ENCODE measurements at places on chromosomes 4 and X. TPM values are rescaled to one million over a fixed set of nuclear protein-coding genes. Genes with fewer than 3 reads are reported as not detected.

GRCh38 chr4:74189331-74190043, 31.6 kb downstream of the MTHFD2L start:
- no peak for DNase-seq

GSPT2 gene
- total RNA-seq = 15.3 TPM

GRCh38 chr4:92962831-92963230, 659.1 kb downstream of the GRID2 start:
- no peak for DNase-seq

SSX1 gene
- total RNA-seq = not detected

GRCh38 chrX:6307156-6307555, 78.5 kb upstream of the NLGN4X start:
- DNase-seq = no peak

DNA sequence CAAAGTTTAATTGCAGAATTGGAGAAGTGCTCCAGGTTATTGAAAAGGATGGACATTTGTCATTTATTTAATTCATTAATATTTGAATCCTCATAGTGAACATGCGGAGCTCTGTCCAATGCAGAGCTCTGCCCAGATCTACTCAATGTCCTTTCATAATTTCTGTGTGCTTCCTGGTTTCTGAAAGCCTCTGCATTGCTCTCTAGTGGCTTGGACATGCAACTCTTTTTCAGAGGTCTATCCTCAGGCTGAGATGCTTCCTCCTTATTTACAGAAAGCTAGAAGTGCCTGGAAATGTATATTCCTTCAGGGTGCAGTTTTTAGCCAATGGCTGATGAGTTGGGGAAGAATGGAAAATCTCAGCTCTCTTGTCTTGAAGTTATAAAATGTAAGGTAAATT, 786.1 kb upstream of the AADAT start:
- DNase-seq = no peak

Data from osteocyte (in vitro differentiated cells).